Stimulated activated CD8-positive, alpha-beta memory T cell treated with anti-CD3 and anti-CD28 coated beads, Interleukin-2, amount 100 ng/mL, for 48 hours (primary cell): ENCODE measurements at places on chromosomes 4 and X.

GRCh38 chrX:69178592-69178991 lies 13.3 kb upstream of the PJA1 start:
- DNase-seq, result no peak

GRCh38 chrX:139931646-139932072 lies 1.2 kb downstream of the ATP11C start:
- DNase-seq, result no peak

DNA sequence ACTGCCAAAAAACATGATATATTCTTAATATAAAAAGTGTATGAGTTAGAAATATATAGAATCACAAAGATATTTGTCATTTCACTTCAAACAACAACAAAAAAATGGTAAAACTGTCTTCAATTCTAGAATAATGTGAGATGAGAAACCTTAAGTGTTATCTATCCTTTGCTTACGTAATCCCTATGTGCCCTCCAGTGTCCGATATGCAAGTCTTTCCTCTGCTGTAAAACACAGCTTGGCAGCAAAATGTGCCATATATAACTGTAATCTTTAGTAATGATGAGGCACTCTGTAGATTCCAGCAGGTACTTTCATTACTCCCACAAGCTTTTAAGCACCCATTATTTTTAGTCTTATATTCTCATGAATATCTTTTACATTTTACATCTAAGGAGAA lies 555.1 kb upstream of the FRG1 start:
- no peak for DNase-seq

- no peak for DNase-seq
Observed at GRCh38 chrX:22095856-22096255, 63.7 kb downstream of the PHEX start.

- DNase-seq, result no peak
Observed at GRCh38 chr4:24489870-24490269, 94.5 kb downstream of the DHX15 start.
